ENCODE measurements at places on chromosomes 5 and 9.

DNA sequence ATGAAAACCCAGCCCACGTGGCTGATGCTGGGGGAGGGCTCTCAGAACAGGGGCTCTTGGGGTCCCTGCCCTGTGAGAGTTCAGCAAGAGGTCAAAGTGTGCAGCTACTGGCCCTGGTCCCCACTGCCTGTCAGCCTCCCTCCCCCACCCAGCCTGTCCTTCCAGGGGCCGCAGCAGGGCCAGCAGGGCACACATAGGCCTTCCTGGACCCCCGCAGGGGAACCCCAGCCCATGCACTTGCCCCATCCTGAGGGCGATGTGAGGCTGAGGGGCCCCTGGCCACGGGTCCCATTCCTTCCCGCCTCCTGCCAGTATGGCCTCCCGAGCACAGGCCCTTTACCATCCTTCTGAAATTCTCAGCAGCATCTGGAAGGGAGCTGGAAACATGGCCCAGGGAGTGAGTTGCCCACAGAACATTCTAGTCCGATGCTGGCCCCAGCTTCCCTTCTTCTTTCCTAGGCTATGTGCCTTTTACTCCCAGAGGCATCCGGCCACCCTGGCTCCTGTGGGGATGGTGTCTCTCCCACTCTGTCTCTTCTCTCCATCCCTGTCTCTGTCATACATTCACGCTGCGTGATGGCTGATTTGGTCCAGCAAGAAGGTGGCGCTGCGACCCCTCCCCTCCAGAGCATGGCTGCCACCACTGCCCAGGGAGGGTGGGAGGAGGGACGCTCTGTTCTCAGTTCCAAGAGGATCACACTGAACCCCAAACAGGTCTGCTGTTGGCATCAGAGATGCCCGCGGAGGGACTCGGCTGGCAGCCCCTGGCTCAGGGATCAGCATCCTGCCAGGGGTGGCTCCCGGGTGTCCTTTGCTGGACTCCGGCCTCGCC is 19.6 kb downstream of the MRPL36 start:
- DNase-seq = no peak

DNA sequence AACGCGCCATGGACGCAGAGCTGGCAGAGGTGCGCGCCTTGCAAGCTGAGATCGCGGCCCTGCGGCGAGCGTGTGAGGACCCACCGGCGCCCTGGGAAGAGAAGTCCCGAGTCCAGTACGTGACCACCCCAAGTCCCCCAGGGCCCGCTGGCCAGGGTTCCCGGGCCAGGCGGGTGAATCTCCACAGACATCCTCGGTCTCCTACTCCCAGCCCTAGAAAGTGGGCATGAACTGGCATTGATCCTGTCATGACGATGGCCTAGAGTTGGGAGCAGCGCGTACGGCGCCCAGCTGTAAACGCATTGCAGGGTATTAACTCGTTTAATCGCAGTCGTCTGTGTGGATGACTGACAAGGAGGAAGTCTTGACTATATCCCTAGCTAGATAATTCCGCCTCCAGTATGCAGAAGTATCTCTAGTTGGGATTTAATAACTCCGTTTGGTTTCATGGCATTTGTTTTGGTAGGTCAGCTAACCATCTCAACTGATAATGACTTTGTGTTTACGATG is 293 bp downstream of the CENPP start:
- DNase-seq = no peak

DNA sequence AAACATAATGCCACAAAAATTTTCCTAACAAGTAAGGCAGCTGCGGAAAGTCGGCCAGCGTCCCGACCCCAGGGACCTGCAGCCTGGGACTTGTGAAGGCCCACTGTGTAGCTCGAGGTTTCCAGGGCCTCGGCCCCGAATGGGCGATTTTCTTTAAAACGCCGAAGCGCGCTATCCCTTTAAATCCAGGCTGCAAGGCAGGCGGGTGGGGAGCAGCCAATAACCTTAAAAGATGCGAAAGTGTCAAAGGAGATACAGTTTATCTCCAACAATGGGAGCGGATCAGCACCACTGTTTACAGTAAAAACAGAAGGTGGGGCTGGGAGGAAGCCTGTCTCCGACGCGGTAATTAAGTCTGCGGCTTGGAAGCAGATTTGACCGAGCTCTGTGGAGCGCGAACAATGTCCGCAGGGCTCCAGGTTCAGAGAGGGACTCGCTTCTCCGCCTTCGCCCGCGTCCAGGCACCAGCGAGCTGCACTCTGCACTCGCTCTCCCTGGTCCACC is 1.7 kb upstream of the ZSWIM6 start:
- no peak for DNase-seq

GRCh38 chr5:158033724-158034123 is 174.8 kb upstream of the CLINT1 start:
- no peak for DNase-seq

DNA sequence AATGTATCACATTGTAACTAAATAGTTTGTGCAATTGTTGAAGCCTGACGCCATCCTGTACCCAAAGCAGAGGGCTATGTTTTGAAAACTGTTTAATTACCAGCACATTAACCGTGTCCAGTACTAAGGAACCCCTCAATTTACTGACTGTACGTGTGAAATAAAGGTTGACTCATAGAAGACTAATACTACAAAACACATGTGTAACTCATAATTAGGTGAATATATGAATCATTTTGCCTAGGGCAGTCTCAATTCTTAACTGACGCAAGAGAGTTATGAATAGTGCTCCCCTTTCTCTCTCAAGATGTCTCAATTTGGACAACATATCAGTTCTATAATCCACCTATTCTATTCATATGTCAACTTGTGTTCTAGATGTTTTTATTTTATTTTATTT is 558.4 kb downstream of the PRDM9 start:
- no peak for DNase-seq
